COLO829 (cell line): ENCODE measurements at places on chromosomes 2 and 18.

DNA sequence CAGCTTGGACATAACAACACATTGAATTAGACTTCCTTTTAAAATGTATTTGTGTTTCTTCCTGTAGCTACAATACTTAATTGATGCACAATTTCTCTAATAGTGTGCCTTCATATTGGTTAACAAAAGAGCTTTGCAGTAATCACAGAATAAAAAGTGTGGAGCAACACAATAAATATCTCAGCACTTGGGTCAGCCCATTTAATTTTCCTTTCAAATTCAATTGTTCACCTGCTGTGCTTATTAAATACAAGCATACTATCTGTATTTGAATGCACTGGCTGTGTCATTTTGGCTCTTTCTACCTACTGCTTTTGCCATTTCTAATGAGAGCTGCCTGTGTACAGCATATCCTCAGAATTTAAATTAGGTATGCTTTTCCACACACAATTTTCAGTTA is 1641.3 kb upstream of the SLC39A10 start:
- no peak for DNase-seq

GRCh38 chr2:128812183-128812940 is 493.7 kb upstream of the HS6ST1 start:
- no peak for DNase-seq

GRCh38 chr2:160303527-160303926 is 103.5 kb upstream of the ITGB6 start:
- no peak for DNase-seq

DNA sequence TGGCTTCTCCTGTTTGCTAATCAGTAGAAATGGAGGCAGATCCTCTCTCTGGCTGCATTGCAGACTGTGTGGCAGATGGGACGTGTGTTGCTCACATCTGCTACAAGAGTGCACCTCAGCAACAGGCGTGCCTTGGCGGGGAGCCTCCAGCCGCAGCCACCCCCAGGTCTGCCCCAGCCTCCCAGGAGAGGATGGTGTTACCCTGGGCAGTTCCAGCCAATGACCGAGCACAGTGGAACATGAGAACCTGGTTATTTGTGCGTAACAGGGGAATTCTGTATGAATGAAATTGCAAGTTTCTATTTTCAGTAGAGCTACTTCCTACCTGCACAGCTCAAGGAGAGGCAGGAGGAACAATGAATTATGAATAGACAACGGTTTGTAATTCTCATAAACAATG is 130.6 kb upstream of the CBLN2 start:
- DNase-seq: no peak

GRCh38 chr2:210162466-210163124 is 8.6 kb downstream of the KANSL1L start:
- DNase-seq: no peak

DNA sequence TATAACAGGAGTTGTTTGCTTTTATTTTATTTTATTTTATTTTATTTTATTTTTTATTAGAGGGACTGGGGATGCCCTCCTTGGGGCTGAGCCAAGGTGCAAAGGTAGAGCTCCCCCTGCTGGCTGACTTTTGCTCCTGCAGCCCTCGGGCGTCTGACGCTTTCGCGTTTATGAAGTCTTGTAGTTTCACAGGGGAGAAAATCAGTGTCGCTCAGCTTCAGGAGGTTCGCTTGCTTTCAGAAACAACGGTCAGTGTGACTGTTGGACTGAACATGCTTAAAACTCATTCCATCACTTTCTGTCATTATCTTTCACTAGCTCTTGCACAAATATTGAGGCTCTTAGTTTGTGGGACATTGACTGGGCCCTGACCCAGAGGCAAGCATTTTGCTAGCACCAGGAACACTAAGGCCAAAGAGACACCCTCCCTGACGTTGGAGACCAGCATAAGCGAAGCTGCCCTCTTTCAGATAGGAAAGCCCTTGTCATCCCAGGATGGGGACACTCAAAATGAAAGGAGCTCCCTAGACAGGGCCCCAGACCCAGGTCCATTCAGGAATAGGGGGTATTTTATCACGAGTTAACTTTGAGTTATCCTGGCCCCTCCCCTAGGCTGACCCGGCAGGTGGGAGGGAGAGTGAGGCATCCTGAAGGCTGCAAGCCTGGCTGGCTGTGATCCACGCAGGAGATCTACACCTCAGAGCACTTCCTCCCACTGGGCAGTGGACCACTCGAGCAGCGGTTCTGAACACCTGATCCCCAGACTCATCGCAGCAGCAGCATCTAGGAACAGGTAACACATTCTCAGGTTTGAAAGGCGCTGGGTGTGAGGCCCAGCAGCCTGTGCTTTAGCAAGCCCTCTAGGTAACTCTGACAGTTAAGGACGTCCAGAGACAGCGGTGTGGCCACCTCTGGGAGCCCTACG is 34.4 kb downstream of the LGALSL start:
- peak; percentile 54 for DNase-seq

- peak; percentile 70 for DNase-seq
Measured at GRCh38 chr2:237471438-237472186, 15.4 kb upstream of the MLPH start.

GRCh38 chr18:59801576-59801975 is 98.2 kb upstream of the PMAIP1 start:
- DNase-seq: no peak

DNA sequence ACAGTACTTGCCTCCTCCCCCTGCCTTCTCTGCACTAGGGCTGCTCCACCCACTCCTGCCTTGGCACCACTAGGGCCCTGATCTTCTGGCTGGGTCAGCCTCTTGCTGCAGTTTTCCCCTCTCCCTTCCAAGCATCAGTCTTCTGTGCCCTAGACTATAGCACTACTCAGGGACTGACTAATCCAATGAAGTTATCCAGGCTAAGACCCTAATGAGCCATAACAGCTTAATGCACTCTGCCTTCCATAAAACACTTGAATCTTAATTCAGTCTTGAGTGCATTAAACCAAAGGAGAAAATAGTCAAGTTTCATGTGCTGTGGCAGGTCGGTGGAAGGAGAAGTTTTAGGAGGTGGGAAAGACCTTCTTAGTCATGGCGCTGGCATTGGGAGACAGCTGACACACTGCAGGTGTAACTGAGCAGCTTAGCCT is 95.7 kb downstream of the BIN1 start:
- no peak for DNase-seq

- DNase-seq: no peak
Measured at GRCh38 chr2:144702051-144702450, 182.1 kb upstream of the ZEB2 start.

DNA sequence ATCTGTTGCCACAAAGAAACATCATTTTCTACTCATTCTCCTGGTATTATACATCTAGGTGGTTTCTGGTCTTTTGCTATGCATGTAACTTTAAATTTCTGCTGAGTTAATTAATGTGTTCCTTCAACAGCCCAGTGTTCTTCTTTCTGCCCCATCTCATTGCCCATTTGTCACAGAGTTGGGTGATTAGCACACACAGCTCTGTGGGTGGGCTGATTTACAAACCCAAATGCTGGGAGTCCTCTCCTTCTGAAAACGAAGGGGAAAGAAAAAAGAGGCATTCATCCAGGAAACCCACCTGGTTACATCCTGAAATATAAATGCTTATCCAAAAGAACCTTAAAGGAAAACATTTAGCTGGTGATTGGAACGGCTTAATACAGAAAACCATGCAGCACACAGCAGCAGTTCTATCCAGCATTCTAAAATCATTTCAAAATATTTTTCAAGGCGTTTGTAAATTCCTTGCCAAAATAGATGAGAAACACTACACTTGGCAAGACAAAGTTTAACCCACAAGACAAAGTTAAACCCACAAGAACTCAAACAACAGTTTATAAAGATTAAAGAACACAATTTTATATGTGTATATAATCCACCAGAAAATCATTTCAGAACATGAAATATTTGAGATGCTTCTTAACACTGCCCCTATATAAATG is 177.9 kb downstream of the ANTXR1 start:
- no peak for DNase-seq

GRCh38 chr2:24908461-24908901 is 11.6 kb downstream of the ADCY3 start:
- no peak for DNase-seq
